Right forelimb (tissue), 1 donor: ENCODE measurements at places on chromosomes 5 and 9.

- no peak for DNase-seq
Measured at GRCh38 chr5:146560205-146560812, 44.3 kb upstream of the GPR151 start.

DNA sequence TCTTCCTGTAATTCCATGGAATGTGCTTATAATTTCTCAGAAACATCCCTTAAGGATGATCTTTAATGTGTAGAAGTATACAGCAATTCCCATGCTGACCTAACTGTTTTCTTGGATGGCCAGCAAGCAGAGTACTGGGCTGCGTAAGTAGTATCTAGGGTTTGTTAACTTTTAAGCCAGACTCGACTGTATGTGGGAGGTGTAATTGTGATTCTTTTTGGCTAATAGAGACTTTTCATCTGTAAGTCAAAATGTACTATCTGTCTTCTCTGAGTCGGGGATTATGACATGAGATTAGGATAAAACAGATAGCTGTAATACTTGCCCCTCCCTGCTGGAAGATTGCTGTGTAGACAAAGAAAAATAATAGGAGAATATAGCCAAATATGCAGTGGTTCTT lies 169.3 kb downstream of the SGCD start:
- no peak for DNase-seq

DNA sequence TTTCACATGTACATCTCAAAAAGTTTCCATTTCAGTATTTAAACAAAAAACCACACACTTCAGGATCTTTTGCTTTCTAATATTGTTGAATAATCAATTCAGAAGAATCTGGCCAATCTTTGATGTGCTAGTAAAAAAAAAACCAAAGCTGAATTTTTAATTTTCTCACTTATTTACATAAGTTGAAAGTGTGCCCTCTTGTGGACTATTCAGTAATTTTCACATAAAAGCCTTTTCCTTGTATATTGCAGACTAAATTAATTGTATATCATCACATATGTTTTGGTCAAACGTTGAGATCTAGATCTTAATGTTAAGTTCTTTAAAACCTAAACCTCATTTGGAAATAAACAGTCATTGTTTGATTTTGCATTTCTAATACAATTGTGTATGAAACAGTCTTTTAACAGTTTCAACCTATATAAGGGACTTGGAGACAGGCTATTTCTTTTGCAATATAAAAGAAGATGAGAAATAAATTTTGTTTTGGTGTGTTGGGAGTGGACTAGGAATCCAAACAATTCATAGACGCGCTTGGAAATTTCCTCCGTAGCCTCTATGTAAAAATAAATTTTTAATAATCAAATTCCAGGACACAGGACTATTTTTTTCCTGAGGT lies 68.1 kb downstream of the NIPBL start:
- no peak for DNase-seq

DNA sequence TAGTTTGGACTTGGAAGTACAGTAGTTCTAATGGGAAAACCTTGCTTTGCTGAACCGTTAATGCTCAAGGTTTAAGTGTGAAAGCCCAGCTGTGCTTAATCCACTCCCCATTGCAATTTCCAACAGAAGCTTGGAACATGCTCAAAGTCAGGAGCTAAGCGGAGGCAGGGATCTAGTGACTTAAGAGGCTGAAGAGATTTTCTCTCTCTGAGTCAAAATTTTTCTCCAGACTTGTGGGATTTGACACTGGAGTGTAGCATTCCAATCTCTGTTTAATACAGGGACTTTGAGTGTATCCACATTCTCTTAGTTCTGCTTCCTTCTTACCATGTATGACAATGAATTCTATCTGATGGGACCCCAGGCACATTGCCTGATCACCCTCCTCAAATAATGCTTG lies 471.8 kb downstream of the KIF4B start:
- DNase-seq = peak; percentile 36

DNA sequence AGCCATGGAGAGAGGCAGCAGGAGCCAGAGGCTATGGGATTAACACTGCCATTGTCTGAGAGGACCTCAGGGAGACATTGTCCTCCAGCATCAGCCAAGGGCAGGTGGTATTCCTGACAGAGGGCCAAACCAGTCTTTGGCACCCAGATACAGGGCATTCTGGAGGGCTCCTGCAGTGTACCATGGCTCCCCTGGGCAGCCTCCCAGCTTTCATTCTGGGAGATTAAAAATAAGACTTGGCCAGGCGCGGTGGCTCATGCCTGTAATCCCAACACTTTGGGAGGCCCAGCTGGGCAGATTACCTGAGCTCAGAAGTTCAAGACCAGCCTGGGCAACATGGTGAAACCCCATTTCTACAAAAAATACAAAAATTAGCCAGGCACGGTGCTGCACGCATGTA lies 4.2 kb downstream of the MTAP start:
- no peak for DNase-seq

- no peak for DNase-seq
Measured at GRCh38 chr5:55973296-55973695, 21.5 kb downstream of the IL6ST start.
